Melanocyte of skin (primary cell): ENCODE measurements at places on chromosomes 12 and 14. TPM values are rescaled to one million over a fixed set of nuclear protein-coding genes. Genes with fewer than 3 reads are reported as not detected.

Gene TEX22
- total RNA-seq = 0.34 and 0.36 TPM in 2 replicates

Gene TSPAN19
- 0.34 and 0.73 TPM in 2 replicates for total RNA-seq

Gene FAM90A1
- under 0.01 and 0.31 TPM in 2 replicates for total RNA-seq

Gene INSM2
- total RNA-seq = not detected in 2 replicates

Gene CCDC38
- total RNA-seq = under 0.01 TPM in 1 of 2 replicates, not detected in the other

Gene ALDH1L2
- 11.7 and 16.2 TPM in 2 replicates for total RNA-seq

Gene SDR9C7
- not detected in 2 replicates for total RNA-seq

Gene DIO3
- total RNA-seq = not detected in 2 replicates

Gene FLRT2
- total RNA-seq = 3.7 and 11.9 TPM in 2 replicates

Gene SRRM4
- total RNA-seq = not detected in 2 replicates

Gene RERG
- 0.36 TPM in 1 of 2 replicates, not detected in the other for total RNA-seq

Gene MFAP5
- 1.1 TPM in 1 of 2 replicates, not detected in the other for total RNA-seq

Gene NOS1
- total RNA-seq = not detected in 2 replicates

Gene CISTR
- total RNA-seq = not detected in 2 replicates

Gene PPFIA2
- total RNA-seq = 0.77 and 1.00 TPM in 2 replicates

Gene OTOGL
- total RNA-seq = under 0.01 and 0.15 TPM in 2 replicates

Gene LBHD2
- not detected in 2 replicates for total RNA-seq

Gene CD69
- not detected in 2 replicates for total RNA-seq

Gene VPS29
- 54.4 and 72.3 TPM in 2 replicates for total RNA-seq

Gene NR1H4
- total RNA-seq = not detected in 2 replicates

Gene HOXC12
- not detected in 2 replicates for total RNA-seq

Gene SLC41A2
- total RNA-seq = 3.3 and 6.2 TPM in 2 replicates

Gene RD3L
- total RNA-seq = not detected in 2 replicates

Gene SLC38A2
- 147 and 224 TPM in 2 replicates for total RNA-seq

Gene DCAF11
- total RNA-seq = 74.2 and 83.3 TPM in 2 replicates

Gene MSRB3
- 6.5 and 23.3 TPM in 2 replicates for total RNA-seq

Gene PLXNC1
- 250 and 254 TPM in 2 replicates for total RNA-seq

Gene IKBIP
- 40.0 and 54.8 TPM in 2 replicates for total RNA-seq

Gene SLC22A17
- total RNA-seq = 2.4 and 9.8 TPM in 2 replicates

Gene COCH
- 0.69 TPM in 1 of 2 replicates, not detected in the other for total RNA-seq

Gene RACGAP1
- total RNA-seq = 98.7 and 110 TPM in 2 replicates

Gene PLA2G1B
- total RNA-seq = not detected in 2 replicates

Gene TAS2R9
- total RNA-seq = 0.34 and 0.36 TPM in 2 replicates

Gene LRRIQ1
- total RNA-seq = 0.36 and 0.69 TPM in 2 replicates

Gene CCDC196
- total RNA-seq = not detected in 2 replicates

Gene MIPOL1
- total RNA-seq = 7.3 and 15.1 TPM in 2 replicates

Gene ENDOU
- total RNA-seq = not detected in 2 replicates

Gene PMEL
- 4,571 and 8,696 TPM in 2 replicates for total RNA-seq

Gene PRKAB1
- total RNA-seq = 8.2 and 9.3 TPM in 2 replicates

Gene ACSM4
- total RNA-seq = not detected in 2 replicates

Gene BATF
- 6.2 and 6.5 TPM in 2 replicates for total RNA-seq

Gene BRAP
- total RNA-seq = 17.2 and 19.3 TPM in 2 replicates
